Cortex of kidney (tissue), 1 donor: ENCODE measurements at places on chromosomes 1 and 21.

GRCh38 chr1:118487091-118487490, 302.1 kb upstream of the SPAG17 start:
- no peak for DNase-seq

DNA sequence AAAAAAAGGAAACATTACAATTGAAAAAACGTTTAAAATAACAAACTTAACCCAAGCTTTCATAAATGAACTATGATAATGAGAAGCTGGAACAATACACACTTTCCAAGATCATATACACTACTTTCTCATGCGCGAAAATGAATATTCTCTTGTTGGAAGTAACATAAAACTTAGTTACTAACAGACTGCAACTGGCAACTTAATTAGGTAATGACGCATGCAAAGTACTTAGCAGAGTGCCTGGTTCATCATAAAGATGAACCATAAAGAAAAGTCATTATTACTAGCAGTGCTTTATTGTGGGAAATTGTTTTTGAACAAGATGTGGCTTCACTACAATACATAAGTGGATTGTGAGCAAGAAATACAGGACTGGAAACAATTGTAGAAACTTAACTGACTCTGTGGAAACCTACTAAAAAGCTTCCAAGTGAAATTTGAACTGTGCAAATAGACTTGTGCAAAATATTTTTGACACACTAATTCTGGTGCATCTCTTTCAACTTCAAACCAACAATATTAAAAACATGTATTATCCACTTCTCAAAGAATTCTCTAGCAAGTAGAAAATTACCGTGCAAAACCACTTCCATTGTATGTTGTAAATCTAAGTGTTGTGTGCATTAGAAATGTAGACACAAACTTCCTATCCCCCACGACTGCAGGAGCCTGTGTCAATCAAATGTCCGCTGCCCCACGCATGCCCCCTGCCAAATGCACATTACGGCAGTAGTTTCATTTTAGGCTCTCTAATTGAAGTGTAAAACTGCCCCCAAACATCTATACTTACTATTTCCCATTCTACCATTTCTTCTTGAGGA, 2.0 kb downstream of the ARHGAP29 start:
- DNase-seq, result no peak

DNA sequence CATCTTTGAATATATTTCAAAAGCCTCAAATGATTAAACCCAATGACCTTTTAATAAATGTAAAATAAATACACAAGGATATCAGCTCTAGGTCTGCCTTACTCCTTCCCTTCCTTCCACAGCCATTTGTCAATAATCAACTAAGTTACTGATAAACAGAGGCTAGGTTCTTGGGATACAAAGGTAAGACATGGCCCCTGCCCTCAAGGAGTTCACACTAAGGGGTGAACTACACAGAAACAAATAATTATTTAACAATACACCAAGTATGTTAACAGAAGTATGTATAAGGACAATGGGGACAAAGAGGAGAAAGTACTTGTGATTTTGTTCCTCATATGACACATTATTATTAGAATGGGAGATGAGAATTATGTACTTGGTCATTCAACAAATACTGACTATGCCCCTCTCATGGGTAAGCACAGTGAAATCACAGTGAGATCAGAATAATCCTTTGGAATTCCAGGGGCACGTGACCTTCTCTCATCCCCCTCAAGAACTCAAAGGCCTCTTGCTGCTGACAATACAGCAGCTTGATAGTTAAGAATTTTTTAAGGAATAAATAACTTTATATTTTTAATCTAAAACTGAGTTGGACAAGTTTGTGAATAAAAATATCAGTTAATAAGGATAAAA, 40.2 kb downstream of the ATP1B1 start:
- no peak for DNase-seq

GRCh38 chr1:68221001-68221979, 11.0 kb downstream of the WLS start:
- no peak for DNase-seq

- DNase-seq, result no peak
Observed at GRCh38 chr21:29195981-29196669, 65.7 kb downstream of the MAP3K7CL start.

DNA sequence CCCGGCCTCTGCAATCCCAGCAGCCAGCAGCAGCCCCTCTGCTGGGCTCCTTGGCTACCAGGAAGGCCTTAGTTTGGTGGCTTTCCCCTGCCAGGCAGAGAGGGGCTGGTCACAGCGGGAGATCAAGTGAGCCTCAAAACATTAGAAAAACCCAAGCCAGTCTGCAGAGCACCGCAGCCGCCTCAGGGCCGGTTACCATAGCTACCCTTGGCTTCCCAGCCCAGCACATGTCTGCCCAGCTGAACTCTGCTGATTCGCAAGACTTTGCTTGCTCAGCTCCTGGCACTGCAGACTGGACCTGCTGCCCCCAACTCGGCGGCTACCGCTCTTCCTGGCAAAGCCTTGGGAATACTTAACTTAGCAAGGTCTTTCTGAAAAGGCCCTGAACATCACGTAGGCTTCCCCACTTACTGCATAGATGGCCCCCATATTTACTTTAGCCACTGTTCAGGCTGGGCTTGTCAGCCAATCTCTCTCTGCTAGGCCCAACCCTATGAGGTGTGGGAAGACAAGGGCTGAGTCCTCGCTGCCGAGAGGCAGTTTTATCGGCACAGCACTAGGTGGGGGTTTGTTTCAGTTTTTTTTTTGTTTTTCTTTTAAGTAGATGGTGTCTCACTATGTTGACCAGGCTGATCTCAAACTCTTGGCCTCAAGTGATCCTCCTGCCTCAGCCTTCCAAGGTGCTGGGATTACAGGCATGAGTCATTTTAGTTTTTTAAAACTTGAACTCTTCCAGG, 28.6 kb upstream of the PLEKHG5 start:
- no peak for DNase-seq

GRCh38 chr1:246907472-246907871, 24.3 kb downstream of the AHCTF1 start:
- DNase-seq, result no peak

DNA sequence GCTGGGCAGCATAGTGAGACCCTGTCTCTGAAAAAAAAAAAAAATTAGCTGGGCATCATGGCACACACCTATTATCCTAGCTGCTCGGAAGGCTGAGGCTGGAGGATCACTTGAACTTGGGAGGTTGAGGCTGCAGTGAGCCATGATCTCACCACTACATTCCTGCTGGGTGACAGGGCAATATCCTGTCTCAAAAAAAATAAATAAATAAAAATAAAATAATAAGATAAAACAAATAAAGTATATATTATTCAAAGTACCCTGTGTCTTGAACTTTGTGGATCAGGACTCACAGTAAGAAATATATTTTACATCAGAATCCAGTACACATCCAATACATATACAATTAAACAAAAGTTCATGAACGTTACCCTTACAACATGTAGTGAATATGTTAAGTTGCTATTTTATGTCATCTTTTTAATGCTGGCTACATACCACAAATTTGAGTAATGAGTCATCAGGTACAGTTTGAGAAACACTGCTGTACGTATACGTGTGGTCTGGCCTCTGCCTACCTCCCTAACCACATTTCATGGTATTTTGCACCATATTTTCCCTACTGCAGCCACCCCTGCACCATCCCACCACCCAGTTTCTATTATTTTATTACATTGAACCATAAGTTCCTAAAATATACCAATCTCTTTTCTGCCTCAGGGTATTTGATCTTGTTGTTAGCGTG, 4.4 kb downstream of the NME7 start:
- DNase-seq, result no peak

DNA sequence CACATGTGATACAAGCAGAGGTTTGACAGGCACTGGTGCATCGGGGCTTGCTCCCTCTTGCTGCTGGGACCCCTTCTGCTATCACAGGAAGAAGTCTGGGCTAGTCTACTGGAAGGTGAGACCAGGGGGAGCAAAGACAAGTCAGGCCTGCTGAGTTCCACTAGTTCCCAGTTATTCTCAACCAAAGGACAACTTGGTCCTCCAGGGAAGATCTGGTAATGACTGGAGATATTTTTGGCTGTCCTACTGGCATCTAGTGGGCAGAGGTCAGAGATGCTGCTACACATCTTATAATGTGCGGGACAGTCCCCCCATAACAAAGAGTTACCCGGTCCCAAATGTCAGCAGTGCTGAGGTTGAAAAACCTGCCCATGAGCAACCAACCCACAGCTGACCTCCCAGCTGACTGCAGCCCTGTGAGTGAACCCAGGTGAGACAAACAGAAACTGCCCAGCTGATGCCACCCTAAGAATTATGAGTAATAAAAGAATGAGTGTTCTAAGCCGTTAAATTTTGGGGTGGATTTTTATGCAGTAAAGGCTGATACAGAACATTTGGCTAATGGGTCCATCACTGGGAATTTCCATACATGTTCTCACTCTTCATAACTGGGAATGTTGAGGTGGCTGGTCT, 71.6 kb downstream of the NENF start:
- DNase-seq, result no peak

DNA sequence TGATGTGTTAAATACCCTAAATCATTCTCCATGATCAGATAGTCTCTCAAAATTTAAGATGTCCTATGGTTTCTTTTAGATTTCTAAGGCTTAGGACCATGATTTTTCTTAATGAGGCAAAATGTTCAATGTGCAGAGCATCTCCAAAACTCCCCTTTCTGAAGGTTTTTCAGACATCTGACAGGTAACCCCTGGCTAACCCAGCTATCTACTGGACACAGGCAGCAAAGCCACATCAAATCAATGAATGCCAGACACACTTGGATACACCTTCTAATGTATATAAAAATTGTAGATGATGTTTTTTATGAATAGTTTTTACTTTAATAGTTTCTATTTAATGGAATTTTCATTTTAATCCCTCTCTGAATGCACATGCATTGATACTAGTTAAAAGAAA, 285.6 kb downstream of the GRIK1 start:
- DNase-seq, result no peak

DNA sequence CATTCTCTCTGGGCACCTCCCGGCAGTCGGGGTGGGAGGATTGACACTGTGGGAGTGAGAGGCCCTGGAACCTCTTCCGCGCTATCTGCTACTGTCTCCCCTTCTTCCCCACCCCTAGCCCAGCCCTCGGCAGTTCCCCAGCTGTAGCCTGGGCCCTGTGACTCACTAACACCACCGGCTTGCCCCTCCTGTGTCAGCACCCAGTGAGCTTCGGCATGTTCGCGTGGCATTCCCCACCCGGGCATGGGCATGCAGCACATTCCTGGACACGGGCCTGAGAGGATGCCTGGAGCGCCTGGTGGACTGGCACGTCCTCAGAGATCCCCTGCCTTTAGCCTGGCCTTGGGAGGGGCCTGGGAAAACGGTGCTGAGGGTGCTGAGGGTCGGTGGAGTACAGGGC, 1.3 kb downstream of the CDK18 start:
- no peak for DNase-seq

- no peak for DNase-seq
Observed at GRCh38 chr1:64183395-64184002, 19.9 kb upstream of the UBE2U start.

- DNase-seq, result no peak
Observed at GRCh38 chr1:208069908-208070307, 159.0 kb upstream of the CD34 start.

- no peak for DNase-seq
Observed at GRCh38 chr1:219265026-219265515, 91.4 kb downstream of the LYPLAL1 start.

DNA sequence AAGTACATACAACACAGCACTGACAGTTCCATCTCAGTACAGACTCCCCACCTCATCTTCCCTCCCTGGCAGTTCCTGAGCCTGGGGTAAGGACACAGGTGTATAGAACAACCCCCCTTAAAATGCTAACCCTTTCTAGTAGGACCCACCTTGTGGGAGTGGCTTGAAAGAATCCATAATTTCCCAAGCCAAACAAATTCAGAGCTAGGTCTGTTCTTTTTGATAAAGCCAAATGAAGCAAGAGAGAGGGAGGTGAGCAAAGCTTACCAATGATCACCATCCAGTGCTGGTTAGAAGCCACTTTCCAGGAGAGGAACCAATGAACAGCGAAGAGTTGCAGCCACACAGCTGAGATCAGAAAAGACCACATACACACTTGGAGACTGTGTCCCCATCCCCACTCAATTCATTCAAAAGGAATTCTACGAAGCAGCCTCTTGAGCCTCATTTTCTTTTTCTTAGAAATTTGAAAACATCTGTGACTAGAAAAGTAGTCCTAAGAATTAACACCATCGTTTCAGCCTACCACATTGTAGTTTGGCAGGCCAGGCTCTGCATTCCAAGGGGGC, 9.2 kb downstream of the UBE2Q1 start:
- DNase-seq, result no peak

- no peak for DNase-seq
Observed at GRCh38 chr1:220224033-220224432, 48.2 kb downstream of the RAB3GAP2 start.
